GM12891 (cell line): ENCODE measurements at places on chromosomes 2 and 18.
A peak's percentile ranks its signal among the peaks of the same experiment; 100 is the strongest.

DNA sequence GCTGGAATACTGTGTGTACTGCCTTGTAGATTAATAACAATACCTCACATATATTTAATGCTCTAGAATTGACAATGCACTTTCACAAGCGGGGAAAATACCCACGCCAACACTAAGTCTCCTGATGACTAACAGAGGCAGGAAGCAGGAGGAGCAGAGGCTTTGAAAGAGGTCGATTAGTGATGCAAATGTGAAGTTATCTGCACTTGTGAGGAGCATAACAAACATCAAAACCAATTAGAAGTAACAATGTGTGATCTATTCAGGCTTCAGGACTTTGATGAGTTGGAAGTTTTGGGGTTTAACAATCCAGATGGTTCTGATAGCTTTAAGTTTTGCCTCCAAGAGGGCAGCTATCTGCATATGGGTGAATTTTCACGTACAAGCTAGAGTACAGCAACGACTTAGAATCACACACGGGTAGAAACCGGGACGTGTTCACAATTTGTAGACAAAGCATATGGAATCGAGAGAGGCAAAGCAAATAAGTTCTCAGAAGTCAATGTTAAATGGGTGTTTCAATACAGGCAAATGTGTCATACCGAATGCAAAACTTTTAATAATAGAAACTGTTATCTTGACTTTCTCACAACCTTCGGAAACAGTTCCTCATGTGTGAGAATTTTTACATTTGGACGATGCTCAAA, 114.5 kb downstream of the METTL8 start:
- no peak for DNase-seq

DNA sequence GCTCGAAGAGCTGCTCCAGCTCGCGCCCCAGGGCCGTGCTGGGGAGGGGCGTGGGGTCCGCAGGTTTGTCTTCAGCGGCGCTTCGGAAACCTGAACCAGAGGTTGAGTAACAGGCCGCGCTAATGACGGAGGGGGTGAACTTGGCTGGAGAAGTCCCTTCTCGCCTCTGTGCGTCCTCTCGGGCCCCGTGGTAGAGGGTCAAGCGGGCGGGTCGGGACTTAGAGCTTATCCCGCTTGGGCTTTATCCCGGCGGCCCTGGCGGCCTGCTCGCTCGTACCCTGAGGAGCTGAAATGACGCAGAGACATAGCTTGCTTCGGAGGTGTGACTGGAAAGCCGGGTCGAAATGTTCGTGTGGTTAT, 479 bp downstream of the RNMT start:
- DNase-seq: peak; percentile 7

- DNase-seq: no peak
Measured at GRCh38 chr18:58394602-58395425, 234.1 kb downstream of the ALPK2 start.

DNA sequence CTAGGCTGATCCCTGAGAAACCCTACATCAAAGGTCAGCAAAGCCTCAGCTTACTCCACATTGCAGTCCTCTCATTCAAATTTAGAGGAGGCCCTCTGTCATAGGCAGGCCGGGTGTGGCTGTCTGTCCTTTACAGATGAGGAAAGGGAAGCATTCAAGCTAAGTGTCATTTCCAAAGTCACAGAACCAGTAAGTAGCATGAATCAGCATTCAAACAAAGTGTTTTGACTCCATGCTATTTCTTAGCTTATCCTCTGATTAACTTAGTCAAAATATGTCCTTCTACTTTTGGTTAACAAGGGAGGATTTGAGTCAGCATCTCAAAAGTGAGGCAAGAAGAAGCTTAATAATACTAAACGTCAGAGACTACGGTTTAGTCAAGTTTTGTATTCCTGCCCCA, 409.0 kb upstream of the POU3F3 start:
- no peak for DNase-seq

DNA sequence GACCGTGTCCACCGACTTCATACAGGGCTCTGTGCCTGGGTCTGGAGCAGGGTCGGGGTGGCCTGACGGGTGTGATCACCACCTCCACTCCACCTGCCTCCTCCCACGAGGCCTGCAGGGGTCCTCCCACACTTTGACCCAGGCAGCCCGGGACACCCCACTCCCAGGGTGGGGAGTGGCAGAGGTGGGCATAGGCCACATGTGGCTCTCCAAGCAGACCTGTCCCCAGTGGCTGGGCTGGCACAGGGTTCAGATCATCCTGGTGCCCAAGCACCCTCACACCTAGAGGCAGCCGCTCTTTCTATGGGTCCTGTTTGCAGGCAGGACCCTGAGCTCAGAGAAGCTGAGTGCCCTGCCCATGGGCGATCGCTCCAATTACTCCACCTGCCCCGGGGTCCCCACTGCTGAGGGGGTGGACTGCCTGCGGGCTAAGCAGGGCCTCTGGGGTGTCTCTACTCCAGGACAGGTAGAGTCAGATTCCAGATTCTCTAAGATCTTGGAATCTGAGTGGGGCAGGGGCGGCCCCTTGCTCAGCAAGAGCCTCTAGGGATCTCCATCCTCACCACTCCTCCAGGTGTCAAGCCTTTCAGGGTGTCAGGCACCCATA, 1.4 kb downstream of the NEURL3 start:
- DNase-seq: no peak

DNA sequence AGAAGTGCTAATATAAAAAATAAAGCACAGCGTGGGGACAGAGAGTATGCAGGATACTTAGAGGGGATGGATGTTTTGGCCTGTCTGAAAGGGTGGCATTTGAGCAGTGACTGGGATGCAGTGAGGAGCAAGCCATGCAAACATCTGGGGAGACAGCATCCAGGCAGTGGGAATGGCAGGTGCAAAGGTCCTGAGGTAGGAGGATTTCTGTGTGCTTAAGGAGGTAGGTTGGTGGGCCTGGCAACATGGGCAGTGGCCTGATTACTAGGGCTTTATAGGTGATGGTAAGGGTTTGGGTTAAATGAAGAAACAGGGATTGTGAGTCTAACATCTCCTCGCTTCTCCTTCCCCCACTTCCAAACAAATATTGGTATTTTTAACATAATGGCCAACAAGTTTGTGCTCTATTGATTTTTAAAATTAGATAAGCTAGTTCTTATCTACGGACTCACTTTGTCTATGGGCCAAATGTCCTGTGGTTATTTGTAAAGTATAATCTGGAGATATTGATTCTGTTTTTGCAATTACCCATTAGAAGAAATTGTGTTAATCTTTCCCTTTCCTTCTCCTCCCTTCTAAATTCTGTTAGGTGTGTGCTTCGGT, 2.4 kb downstream of the AOX1 start:
- DNase-seq: no peak

DNA sequence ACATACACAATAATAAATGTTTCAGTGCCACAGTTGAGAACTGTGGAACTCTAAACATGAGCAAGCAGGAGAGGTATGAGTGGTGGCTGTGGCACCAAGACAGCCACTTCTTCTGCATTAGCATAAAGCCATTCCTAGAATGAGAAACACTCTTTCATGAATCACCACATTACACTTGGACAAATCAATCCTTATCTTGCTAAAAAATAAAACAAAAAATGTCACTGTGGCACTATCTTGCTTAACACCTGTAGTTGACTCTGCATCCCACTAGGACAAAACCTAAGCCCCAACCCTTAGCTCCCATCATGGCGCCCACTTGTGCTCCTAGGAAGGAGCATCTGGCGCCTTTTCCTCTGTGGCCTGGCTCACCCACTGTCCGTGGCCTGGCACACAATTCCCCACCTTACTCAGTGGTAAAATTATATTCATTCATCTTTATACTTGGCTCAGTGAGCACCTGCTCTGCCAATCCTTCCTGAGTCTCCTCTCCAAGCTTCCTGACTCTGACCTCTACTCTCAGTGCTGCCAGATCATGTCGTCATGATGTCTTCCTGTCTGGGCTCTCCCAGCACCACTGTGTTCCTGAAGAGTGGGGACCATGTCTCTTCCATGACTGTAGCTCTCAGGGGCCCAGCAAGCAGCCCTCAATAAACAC, 272.9 kb downstream of the LNPK start:
- no peak for DNase-seq

- DNase-seq: no peak
Measured at GRCh38 chr2:95551055-95551568, 40.7 kb upstream of the TRIM43 start.

- DNase-seq: no peak
Measured at GRCh38 chr2:102967451-102967850, 205.6 kb downstream of the TMEM182 start.

GRCh38 chr2:205700331-205701132, 18.2 kb downstream of the NRP2 start:
- DNase-seq: no peak

- DNase-seq: no peak
Measured at GRCh38 chr2:128753321-128753720, 434.7 kb upstream of the HS6ST1 start.

DNA sequence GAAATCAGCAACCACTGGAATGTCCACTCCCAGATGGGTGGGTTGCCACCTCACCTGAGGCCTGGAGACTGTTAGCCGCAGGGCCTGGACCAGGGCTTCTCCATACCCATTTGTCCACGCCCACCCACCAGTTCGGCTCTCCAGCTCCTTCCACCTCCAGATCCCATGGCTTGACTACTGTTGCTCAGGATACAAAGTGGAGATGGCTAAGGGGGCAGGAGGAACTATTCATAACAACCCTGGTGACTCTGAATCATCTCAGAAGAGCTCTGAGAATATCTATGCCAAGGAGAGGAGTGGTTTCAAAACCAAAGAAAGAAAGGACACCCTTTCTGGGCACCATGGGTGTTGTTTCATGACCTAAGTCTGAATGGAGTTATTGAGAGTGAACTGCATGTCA, 145.8 kb downstream of the LAMA3 start:
- DNase-seq: no peak

- no peak for DNase-seq
Measured at GRCh38 chr2:106561356-106561755, 74.2 kb downstream of the CD8B2 start.

- DNase-seq: no peak
Measured at GRCh38 chr2:194706179-194706578, 950.8 kb upstream of the SLC39A10 start.

DNA sequence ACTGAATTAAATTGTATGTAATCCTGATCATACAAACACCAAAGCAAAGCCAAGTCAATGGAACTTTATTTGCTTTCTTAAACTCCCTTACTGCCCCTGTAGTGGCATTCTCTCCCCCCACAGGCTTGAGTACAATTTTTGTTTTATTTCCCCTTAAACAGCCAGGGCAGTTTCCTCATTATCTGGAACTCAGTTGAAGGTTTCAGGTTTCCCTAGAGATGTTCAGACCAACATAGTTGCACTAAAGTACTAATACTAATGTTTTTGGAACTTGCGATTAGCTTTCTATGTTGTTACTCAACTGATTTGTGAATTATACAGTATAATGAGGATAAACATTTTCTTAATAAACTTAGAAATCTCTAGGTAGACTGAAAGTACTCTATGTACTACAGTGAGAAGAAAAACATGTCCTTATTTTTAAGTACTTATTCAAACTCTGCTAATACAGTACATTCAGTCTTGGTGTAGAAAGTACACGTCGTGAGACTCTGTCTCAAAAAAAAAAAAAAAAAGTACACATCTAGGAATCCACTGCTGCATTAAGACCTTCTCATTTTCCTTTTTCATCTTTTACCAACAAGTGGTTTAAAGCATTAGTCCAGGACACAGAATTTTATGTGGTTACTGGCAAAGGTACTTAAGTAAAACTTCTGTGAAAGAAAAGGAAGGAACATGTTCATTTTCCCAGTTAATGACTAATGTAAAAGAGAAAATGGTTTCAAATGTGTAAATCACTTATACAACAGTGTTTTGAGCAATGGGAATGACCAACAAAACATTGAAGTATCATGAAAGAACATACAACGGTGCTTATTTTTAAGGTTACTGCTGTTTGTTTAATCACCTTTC, 209.5 kb upstream of the SMAD7 start:
- DNase-seq: no peak

DNA sequence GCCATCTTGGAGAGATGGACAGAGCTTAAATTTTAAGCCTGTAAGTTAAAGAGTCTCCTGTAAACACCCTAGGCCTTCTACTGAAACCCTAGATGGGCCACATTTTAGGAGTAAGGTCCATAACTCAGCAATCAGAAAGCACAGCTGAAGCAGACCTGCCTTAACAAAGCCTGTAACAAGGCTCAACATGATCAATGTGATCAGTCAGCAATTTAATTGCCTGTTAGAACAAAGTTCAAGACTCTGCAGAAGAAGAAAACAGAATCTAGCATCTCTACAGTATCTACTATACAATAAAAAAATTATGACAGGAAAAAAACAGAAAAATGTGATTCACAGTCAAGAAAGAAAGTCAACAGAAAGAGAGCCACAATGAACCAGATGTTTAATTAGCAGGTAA, 27.1 kb downstream of the SEPTIN10 start:
- DNase-seq: no peak

- no peak for DNase-seq
Measured at GRCh38 chr2:72915907-72916742, 1.2 kb upstream of the EMX1 start.

GRCh38 chr2:85661139-85661858, 6.7 kb downstream of the SFTPB start:
- no peak for DNase-seq

DNA sequence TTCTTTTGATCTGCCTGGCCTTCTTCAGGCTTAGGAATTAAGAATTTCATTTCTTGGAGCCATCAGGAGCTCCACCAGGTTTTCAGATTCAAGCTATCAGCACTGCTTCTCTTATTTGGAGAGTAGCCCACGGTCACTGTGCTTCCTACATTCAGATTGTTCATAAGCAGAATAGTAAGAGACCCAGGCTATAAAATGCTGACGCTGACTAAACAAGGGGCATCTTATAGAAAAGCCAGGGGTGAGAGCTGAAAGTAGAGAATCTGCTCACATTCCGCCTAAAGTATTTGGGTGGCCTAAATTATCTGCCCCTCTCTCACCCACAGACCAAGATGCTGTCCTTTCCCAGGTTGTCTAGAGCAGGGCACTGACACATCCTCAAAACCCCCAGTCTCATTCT, 120.3 kb upstream of the SULT1C3 start:
- DNase-seq: no peak

GRCh38 chr2:203427061-203427460, 98.9 kb downstream of the ABI2 start:
- no peak for DNase-seq

DNA sequence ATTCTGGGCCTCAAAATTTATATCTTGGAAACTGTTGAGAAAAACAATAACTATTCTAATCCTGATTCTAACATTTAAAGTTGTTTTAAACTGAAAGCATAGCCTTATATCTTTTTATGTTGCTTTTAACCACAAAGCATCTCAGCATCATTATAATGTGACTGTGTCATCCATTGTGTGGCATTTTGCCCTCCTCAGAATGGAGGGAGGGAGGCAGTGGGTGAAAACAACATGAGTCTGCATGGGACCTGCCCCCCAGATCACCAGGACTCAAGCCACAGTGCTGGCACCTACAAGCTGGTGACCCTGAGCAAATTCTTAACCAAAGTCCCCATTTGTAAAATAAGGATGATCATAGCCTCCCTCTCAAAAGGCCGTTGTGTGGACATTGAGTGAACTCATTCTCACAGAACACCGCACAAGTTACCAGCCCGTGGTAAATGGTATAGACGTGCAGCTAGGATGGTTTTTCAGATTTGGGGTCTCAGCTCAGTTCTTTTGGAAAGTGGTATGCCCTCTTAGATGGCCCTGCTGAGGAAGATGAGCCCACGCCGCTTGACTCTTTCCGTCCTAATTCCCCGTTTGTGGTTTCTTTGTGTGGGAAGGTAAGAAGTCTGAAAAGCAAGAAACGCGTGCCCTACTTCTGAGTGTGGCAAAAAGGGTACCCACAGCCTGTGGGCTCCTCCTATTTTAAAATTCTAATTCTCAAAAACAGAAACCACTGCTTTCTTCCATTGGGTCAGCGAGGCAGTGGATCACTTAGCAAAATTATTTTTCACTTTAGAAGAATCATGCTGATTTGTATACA, 305.0 kb upstream of the ID2 start:
- DNase-seq: no peak

GRCh38 chr2:210452194-210452593, 24.4 kb downstream of the LANCL1 start:
- no peak for DNase-seq
